ENCODE measurements at places on chromosomes 2 and 18.
A peak's percentile ranks its signal among the peaks of the same experiment; 100 is the strongest.

- peak; percentile 74 for DNase-seq
These were observed 24.9 kb downstream of the BIN1 start for GRCh38 chr2:127081826-127082633.

- DNase-seq: no peak
These were observed 35.8 kb downstream of the SH3RF3 start for GRCh38 chr2:109164739-109165221.

DNA sequence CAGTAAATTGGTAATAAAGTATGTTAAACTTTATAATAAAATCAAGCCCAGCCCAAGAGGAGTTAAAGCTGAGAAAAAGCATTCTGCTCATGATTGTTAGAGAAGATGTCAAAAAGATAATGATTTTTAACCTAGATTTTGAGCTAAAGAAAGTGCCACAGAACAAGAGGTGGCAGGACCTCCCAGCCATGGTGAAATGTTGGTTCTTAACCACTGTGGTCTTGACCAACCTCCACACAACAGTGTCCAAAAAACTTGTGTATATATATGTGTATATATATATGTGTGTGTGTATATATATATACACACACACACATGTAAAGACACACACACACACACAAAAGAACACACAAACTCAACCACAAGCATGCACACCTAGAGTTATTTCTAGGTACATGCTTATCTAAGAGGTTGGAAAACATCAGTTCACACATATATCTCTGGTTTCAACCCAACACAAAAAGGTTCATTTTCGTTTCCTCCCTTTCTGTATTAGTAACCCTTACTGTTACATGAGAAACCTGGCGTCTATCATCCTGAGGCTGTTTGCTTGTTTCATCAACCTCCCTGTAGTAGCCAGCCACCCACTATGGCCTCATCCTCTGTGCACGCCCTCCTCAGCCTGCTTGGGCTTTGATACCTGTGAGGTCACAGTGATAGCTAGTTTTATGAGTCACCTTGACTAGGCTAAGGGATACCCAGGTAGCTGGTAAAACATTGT is 631.8 kb upstream of the ID2 start:
- peak; percentile 66 for DNase-seq

DNA sequence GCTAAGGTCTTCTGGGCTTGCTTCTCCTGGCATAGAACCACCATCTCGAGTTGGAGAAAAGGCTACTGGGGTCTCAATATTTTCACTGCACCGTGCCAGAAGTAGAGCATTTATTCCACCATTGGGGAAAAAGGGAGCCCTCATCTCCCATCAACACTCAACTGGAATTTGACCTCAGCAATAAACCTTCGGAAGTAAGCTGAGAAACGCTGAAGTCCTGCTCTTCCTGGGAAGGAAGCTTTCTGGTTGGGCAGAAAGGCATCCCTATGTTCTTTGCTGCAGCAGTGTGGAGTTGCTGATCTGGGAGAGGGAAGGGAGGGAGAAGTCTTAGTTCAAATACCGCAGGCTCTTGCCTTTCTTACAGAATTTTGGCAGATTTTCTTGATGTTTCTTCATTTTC is 368.8 kb downstream of the NUP35 start:
- DNase-seq: no peak

DNA sequence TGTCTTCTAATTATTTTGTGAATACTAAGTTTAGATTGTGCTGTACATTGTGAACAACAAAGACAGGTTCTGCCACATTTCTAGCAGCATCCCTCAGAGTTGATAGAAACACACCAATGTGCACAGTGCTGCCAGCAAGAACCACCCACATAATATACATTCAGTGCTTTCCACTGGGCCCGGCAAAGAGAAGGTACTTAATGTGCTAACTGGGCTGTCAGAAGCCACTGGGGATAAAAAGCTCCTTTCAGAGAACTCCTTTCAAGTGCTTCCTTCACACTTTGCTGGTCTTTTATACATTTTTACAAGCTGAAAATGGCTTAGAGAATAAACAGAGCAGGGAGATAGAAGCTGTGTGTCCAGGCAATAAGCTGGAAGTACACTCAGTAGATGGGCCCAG is 58.0 kb upstream of the CAPN13 start:
- no peak for DNase-seq

GRCh38 chr2:170073288-170073687 is 104.7 kb upstream of the MYO3B start:
- DNase-seq: no peak

- no peak for DNase-seq
These were observed 84.1 kb upstream of the RGPD4 start for GRCh38 chr2:107742460-107743027.

DNA sequence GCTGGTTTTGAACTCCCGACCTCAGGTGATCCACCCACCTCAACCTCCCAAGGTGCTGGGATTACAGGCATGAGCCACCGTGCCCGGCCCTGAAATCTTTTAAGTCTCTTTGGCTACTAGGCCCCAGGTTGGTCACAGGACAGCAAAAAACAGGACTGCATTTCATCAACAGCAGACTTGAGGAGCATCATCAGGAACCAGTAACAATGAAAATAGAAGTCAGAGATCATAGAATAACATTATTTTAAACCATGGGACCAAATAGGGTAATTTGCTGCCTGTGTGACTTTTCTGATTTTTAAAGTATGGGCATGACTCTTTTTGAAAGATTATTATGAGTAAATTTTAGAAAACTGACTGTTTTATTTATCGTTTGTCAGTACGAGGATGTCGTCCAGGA is 24.8 kb downstream of the PPP1CB start:
- no peak for DNase-seq

DNA sequence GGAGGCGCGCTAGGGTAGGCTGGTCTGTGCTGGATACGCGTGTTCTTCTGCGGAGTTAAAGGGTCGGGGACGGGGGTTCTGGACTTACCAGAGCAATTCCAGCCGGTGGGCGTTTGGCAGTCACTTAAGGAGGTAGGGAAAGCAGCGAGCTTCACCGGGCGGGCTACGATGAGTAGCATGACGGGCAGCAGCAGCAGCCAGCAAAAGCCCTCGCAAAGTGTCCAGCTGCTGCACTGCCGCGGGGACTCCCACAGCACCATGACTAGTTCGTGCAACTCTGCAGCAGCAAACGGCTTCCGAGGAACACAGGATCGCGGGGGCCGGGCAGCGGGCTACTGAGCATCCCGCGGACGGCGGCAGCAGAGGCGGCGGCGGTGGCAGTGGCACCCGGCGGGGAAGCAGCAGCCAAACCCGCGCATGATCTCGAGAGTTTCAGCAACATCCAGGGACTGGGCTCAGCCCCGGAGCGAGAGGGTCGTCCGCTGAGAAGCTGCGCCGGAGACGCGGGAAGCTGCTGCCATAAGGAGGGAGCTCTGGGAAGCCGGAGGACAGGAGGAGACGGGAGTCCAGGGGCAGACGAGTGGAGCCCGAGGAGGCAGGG is 368 bp downstream of the TMEFF2 start:
- DNase-seq: peak; percentile 27

GRCh38 chr2:29525921-29526320 is 395.5 kb downstream of the ALK start:
- DNase-seq: no peak

DNA sequence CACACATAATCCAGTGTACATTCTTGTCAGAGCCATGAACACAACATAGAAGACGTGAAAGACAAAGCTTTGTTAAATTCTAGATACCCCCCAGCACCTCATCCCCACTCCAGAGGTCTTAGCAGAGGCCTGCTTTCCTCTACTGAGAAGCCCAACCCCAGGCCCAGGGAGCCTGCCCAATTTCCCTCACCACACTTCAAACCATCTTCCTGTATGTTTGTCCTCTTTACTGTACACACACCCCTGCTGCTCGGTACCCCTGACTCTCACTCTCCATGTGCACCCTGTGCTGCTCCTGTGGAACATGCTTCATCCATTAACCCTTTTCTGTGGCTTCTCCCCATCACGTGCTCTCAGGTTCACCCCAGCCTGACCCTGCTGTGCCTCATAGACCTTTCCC is 37.2 kb downstream of the BOLA3 start:
- DNase-seq: no peak

DNA sequence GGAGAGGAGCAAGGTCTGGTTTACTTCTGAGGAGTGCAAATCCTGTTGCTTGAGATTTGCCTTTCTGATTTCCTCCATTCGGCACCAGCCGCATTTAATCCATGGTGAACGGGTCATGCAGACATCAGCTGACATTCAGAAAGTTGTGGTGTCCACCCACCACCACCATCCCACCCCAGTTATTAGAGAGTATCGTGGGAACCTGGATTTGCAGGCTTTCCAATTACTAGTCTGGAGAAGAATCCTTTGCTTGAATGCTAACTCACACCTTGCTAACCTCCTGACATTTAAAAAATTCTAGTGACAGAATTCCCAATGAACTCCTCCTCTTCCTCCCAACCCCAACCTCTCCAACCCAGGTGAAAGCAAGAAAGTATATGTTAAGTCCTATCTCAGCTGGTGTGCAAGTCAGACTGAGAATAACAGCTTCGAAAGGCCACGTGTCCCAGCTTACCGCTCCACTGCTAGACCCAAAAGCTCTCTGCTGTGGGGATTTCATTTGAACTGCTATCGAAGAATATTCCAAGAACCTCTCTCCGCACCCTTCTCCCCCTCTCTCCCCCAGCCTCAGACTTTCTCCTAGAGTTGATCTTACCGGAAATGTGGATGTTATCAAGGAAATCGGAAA is 17.7 kb downstream of the BCL11A start:
- no peak for DNase-seq

DNA sequence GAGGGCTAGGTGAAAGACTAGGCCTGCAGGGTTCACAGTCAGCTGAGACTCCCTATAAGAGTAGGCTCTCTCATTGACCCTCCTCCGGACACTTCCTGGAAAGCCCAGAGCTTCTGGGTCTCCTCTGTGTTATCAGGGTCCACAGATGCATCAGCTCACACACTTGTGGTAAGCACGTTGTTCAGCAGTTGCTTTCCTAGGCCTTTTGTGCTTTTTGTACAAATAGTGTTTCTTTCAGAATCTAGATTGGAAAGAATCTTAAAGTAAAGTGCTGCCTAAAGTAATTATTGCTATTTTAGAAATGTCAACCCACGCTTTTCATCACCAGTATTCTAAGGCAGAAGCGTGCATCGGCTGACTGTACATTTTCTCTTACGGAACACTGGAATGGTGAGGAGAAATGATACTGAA is 15.5 kb downstream of the SLC9A2 start:
- no peak for DNase-seq

DNA sequence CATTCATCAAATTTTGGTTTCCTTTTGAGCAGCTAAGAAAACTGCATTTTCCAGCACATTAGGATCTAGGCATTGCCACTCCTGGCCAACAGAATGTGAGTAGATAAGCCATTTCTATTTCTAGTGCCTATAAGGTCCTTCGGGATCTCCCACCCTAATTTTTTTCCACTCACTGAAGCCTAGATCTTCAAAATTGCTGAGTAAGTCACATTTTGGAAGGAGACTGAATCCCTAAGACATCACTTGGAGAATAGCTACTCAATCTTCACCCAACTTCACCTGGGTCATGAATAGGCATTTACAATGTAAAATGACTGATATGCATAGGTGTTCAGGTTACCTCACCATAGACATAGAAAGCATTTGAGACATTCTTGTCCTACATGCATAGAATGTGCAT is 548.1 kb upstream of the GYPC start:
- no peak for DNase-seq

- no peak for DNase-seq
These were observed 807.0 kb downstream of the SLC4A3 start for GRCh38 chr2:220434385-220434784.

- no peak for DNase-seq
These were observed 437.0 kb downstream of the PTPRM start for GRCh38 chr18:8003878-8004675.

DNA sequence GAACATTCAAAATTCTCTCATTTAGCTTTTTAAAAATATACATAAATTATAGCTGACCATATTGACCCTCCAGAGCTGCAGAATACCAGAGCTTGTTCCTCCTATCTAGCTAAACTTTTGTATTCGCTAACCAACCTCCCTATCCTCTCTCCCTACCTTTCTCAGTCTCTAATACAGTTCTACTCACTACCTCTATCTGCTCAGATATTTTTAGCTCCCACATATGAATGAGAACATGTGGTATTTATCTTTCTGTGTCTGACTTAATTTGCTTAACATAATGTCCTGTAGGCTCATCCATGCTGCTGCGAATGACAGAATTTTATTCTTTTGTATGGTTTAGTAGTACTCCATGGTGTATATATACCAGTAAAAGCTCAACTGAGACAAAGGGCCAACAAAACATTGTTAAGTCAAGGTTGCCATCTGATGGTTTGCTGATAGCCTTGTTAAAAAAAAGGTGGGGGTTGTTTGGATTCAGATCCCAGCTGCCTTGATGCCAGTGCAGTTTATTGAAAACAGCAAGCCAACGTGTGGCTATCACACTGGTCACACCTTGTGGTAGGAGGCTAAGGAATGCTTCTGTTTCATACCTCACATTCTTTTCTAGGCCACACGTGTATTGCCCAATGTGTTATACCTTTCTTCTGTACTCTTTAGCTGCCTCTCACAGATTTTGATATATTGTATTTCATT is 101.5 kb downstream of the VWA3B start:
- no peak for DNase-seq

GRCh38 chr2:6771634-6772611 is 93.8 kb downstream of the CMPK2 start:
- DNase-seq: no peak

GRCh38 chr2:29105375-29105774 is 9.8 kb upstream of the CLIP4 start:
- no peak for DNase-seq

DNA sequence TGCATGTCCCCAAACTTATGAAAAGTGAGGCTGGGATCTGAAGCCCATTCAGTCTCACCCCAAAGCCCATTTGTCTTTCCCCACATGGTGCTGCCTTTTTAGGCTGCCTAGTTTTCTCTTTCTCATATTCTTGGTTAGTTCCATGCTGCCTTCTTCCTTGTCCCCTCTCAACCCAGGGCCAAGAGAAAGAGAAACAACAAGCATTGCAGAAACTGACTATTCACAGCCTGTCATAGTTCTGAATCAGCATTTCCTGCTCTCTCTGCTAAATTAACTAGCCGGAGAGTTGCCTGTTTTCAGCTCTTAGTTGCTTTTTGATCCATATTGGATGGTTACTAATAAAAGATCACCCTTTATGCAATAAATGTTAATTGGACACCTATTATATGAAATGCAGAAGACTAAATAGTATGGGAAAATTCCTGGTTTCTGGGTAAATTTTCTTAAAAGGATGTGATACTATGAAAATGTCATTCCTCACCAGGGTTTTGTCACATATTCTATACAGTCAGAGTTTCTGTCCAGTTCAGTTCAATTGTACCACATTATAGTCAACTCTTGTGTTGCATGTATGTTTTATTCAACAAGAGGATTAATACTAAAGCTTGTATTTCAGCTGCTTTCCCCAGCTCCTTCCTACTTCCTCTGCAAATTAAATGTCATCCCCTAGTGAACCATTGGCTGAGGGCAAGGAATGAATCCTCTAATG is 246.5 kb downstream of the GALR1 start:
- no peak for DNase-seq

GRCh38 chr2:48345176-48345575 is 184.8 kb upstream of the STON1 start:
- DNase-seq: no peak
